G401 (cell line): ENCODE measurements at places on chromosomes 4 and X. TPM values are rescaled to one million over a fixed set of nuclear protein-coding genes. Genes with fewer than 3 reads are reported as not detected.

DNA sequence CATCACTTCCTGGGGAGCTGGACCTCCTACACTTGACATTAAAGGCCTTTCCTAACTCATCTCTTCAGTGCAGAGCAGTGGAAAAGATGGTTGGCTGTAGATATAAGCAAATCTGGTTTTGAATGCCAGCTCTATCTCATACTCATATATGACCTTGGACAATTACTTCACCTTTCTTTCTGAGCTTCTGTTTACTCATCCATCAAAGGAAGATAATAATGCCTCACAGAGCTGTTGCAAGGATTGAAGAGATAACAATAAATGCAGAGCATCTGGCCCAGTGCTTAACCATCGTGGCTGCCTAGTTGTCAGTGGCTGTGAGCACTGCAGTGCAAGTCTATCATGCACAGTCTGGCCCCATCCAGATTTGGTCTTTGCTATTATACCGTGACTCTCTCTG, 148.1 kb upstream of the EOLA2 start:
- no peak for DNase-seq

DNA sequence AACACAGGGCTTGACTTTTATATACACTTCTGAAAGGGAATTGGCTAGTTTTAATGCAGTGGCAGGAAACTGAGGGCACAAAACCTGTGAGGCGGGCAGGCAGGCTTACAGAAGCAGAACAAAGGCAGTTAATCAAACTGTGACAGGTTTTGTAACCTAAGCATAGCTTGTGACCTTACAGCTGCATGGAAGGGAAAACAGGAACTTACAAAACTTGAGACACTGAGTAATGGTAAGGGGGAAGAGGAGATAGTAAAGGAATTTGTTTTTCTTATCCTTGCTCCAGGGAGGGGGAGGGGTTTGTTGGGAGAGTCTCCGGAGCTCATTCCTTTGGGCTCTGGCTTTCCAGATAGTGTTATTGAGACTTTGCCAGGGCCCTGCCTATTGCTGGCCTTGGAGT, 55.6 kb downstream of the SLITRK4 start:
- no peak for DNase-seq

DNA sequence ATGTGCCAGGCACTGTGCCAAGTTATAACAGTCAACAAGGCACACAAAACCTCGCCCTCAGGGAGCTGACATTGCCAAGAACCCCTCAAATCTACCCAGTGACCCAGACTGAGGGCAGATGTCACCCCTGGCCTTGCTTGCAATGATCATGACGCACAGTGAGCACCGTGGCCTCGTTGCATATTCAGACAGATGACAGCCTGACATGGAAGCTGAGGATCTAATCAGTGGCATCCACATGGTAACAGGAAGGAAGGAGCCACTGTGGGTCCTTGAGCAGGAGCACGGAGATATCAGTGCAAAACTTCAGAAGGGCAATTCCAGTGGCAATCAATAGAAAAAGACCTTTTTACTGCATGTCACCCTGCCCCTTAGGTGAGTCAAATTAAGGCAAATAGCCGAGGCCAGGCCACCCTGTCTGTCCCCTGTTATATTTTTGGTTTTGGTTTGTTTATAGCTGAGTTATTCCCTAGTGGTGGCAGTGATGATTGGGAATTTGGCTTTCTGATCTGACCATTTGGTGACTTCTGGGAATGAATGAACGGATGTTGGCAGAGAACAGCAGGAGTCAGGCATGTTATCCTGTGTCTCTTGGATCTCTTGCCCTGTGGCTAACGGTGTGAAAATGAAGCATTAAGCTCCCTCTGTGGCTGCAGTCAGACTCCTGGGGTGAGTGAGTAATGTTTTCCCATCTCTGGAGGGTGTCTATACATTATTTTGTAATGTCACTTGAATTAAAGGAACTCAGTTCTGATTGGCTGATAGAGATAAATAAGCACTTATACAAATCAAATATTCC, 20.4 kb downstream of the WDR13 start:
- peak; percentile 60 for DNase-seq

DNA sequence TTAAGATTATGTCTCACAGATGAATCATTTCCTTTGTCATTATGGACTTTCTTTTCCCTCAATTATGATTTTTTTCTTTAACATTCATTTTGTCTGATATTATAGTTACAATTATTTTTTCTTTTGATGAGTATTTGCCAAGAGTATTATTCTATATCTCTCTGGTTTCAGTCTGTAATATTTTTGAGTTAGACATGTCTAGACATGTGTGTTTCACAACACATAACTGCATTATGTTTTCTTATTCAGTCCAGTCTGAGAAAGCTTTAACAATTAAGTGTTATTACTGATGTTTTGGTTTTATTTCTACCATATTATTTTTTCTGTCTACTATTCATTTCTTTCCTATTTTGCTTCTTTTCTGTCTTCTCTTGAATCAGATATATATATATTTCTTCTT, 108.3 kb upstream of the MID1IP1 start:
- DNase-seq = no peak

DOK7 gene
- 2.8 TPM in 1 of 2 replicates, not detected in the other for total RNA-seq

LARP7 gene
- 30.8 and 50.0 TPM in 2 replicates for total RNA-seq
